ENCODE measurements at places on chromosomes 5 and 9.

DNA sequence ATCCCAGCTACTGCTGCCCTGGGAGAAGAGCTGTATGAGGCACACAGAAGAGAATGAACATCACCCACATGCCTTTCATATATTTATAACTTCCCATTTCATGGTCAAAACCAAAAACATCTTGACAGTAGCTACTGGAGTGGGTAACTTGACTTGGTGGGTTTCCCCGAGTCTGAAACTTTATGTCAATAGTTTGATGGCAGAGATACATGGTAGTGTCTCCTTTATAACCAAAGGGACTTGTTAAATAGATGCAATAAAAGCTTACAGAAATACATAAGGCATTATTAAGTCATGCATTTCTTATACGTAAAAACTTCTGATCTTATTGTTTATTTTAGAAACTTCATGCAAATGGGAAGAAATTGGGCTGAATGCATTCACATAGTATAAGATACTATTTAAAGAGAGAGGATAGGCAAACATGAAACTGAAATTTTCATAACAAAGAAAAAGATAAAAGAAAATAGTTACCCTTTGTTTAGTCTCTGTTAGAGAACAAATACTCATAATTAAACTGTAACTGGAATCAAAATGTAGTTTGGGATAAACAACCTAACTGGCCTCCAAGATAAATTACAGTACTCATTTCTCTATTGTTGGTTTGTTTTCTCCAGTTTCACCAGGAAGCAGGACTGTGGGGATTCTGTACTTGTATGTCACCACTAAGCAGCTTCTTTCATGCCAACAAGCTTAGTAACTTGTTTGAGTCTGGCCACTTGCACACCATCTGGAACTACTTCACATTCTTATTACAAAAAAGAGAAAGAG is 459.3 kb upstream of the MEF2C start:
- DNase-seq, result no peak

- peak; percentile 38 for DNase-seq
These were observed 2.0 kb downstream of the VCAN start for GRCh38 chr5:83473346-83474160.

- DNase-seq, result no peak
These were observed 5.9 kb upstream of the ZFP62 start for GRCh38 chr5:180866985-180867384.

DNA sequence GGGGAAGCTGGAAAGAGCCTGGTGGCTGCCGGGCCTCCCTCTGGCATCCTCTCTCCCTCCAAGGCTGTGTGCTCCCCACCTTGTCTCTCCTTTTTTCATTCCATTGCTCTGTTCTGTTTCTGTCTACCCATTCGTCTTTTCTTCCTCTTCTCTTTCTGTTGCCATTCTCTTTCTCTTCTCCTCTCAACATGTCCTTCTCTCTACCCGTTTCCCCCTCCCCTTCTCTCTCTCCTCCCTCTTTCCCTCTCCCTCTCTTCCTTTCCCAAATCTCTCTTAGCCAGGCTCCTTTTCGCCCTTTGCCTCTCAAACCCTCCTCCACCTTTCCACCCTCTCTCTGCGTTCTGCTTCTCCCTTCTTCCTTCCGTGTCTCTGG is 19.4 kb upstream of the KCNIP1 start:
- no peak for DNase-seq

DNA sequence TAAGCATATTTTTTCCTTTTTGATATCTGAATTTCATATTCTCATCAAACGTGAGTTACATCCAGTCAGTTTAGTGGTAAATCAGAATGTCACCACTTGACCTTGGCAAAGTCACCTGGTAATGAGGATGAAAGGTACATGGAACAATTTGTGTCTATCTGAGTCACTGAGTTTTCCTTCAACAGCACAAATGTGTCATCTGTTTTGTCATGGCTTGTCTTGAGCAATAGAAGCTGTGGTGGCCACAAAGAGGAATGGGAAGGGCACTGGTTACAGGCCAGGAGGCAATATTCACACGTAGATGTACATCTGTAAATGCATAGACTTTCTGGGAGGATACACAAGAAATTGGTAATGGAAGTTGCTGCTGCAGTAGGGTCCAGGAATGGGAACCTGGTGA is 8.4 kb upstream of the ZNF474 start:
- DNase-seq, result no peak

- no peak for DNase-seq
These were observed 22.4 kb upstream of the FCN2 start for GRCh38 chr9:134858051-134858841.

DNA sequence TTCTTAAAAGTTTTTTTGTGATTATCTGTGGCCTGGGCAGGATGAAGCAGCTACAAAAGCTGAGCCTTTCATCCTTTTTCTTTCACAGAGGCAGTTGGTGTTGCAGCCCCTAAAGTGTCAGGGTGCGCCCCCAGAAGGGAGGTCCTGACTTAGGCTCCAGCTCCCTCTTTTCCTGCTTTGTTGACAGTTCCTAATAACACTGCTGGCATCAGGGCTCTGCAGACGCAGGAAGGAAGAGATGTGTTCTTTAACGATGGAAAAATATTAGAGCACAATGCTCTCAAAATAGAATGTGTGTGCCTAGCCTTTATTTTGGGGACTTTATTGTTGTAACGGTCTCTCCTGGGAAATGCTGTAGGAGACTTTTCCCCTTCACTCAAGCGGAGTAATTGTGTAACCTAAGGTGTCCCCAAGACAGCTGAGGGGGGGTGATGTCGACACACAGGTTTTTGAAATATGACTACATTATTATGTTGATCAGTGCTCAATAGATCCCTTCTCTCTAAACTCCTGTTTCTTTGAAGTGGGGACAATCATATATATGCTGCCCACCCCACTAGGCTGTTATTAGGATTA is 135.6 kb downstream of the SEMA6A start:
- no peak for DNase-seq

GRCh38 chr5:102863058-102863457 is 108.0 kb downstream of the PAM start:
- no peak for DNase-seq

DNA sequence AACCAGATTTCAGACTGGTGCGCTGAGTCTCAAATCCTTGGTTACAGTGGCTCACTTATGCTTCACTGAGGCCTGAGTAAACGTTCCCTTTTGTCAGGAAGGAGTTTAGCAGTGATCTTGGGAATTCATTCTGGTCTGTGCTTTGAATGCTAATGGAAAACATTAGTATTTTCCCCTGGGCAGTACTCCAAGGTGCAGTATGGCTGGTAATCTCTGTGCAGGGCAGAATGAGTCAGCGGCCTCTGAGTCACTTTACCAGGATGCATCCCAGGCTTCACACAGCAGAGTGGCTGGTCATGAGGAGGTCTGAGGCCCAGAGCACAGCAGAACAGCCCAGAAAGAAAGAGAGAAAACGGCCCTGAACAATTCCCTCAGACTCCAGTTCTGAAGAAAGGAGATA is 54.0 kb downstream of the PCA3 start:
- DNase-seq, result no peak

DNA sequence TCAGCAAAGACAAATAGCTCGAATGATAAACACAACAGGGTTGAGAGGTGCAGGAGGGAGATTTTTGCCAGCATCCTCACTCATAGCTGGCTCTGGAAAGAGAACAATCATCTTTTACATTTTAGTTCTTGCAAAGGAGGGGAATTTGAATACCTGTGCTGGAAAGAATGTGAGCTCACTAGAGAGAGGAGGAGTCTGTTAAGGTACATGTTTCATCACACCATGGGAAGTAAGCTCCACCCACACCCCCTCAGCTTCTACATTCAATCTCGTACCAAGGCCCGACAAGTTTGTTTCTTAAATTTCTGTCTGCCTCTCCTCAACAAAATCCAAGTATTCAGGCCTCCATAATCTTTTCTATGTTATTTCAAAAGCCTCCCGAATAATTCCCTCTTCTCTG is 254.6 kb downstream of the BRINP1 start:
- DNase-seq, result no peak

GRCh38 chr5:179244044-179244443 is 101.2 kb downstream of the ADAMTS2 start:
- no peak for DNase-seq

- no peak for DNase-seq
These were observed 43.5 kb upstream of the PCAT7 start for GRCh38 chr9:94511134-94511954.

DNA sequence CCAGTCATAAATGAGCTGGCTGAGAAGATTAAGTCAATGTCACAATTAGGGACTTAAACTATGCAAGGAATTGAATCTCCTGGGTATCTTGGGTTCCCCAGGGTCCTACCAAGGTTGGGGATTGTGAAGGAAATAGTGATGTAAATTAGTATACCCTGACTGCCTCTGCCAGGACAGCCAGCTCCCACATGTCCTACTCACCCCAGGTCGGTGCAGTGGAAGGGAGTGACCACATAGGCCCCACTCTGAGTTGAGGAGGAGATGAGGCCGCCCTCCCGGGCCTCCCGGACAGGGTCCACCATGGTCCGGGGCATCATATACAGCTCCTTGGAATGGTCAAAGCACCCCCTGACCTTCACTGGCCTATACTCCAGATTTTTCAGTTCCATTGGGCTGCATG is 2.7 kb downstream of the SURF1 start:
- DNase-seq, result no peak

- no peak for DNase-seq
These were observed 55.4 kb upstream of the GARNL3 start for GRCh38 chr9:127209220-127209619.

DNA sequence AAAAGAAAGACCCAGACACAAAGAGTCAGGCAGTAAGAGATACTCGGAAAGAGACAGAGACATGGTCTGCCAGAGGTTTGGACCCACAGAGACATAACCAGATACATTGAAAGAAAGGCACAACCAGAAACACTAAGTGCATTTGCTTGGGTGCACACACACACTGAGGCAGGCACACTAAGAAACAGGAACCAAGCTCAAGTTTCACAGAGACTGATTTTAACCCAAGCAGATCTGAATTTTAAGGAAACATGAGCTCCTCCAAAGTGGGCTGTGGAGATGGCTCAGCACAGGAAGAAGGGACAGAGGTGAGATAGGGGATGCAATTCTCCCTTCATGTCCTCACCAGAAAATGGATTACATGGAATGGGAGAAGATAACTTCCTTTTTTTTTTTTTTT is 9.5 kb downstream of the AQP3 start:
- no peak for DNase-seq

DNA sequence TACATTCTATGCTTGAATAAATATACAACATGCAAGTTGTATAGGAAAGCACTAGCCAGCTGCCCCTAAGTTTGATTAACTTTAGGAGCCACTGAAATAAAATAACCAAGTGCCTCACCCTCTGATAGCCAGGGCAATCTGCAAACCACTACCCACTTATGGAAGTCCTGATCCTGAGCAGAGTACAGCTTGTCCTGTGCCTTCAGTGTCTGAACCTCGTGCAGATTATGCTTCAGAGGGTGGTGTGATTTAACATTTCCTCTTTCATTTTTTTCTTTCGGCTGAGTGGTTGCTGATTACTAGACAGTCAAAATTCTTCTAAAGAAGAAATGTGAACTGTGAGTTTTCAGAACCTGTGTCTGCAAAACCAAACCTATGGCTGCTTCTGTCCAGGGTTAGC is 327.7 kb downstream of the PIK3R1 start:
- no peak for DNase-seq

DNA sequence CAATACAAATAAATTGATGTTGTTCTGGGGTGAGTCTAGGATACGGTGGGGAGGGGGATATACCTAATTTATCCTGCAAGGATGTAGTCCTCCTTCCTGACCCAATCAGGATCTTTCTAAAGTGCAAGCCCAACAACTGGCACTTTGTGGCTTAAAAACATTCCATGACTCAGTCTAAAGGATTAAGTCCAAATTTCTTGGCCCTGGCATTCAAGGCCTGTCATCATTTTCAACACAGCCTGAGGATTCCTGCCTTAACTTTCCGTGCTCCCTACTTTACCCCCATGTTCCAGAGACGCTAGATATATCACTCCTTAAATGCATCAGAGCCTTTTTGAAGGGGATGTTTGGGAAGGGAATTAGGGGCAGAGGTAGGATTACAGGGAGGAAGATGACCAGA is 1.0 kb downstream of the FAM221B start:
- no peak for DNase-seq

- DNase-seq, result no peak
These were observed 16.8 kb downstream of the CCT5 start for GRCh38 chr5:10266839-10267238.

DNA sequence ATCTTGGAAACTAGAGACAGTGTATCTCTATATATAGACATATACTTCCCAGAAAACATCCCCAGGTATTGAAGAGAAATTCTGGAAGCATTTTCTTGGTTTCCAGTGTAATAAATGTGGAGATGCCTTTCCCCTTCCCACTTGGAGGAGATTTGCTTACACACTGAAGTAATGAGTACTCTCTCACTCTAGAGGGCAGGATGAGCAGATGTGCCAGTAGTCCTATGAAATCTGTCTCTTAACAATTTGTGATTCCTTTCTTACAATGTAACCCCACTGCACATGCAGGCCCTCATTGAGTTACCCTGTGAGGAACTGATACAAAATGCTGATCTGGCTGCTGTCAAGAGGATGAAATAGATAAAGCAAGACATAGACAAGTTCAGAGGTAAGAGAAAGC is 567.2 kb downstream of the SLCO4C1 start:
- no peak for DNase-seq

GRCh38 chr9:133273098-133273497 is 1.9 kb downstream of the ABO start:
- no peak for DNase-seq

DNA sequence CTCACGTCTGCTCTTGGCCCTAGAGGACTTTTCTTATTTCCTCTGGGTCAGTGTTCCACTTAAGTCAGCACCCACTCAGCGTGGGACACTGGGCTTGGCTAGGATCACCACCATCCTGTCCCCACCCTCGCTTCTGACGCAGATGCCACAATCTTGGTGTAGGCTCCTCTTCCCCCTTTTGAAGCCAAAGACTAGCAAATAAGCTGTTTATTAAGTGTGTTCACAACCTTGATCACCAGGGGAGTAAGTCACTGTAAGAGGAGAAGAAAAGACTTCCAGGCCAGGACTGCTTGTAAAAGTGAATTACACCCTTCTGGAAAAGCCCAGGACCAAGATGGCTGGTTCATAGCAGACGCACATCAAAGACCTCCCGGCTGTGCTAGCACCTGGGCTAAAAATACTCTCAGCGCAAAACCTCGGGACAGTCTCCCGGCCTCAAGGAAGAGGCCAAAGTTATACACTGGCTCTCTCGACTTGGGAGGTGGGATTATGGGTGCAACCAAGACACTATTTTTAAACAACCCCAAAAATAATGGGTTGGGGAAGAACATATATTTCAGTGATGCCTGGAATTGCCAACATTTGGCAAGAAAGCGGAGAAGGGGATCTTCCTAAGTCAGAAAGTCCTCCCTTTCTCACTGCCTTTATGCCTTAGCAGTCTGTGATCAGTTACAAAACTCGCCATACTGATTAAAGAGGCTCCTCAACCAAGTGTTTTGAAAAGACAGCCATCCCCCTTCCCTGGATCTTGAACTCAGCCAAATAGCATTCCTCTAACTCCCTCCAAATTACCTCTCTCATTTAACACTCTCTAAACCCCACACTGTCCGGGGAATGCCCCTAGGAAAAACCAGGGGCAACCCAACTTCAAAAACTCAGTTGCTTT is 69.4 kb downstream of the RAPGEF1 start:
- peak; percentile 68 for DNase-seq

DNA sequence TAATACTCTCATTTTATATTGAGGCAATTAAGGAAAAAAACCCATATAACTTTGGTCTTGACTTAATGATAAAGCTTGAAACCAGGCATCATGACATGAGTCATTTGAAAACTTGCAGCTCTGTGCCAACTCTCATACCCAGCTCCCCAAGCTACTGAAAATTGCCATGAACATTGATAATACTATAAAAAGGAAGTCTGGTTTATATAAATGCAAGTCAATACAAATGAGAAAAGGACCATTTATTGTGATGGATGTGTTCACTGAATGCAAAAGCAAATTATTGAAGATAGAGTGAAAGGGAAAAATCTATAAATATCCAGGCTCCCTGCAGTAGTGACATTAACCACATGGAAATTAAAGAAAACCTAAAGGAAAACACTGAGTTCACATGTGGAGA is 116.3 kb downstream of the DEPDC1B start:
- no peak for DNase-seq
